ENCODE measurements at places on chromosomes 1 and 21. TPM values are rescaled to one million over a fixed set of nuclear protein-coding genes. Genes with fewer than 3 reads are reported as not detected.

Gene ANKRD35
- not detected for total RNA-seq

Gene FNDC5
- total RNA-seq, result 0.32 TPM

Gene MFAP2
- 0.49 TPM for total RNA-seq

Gene CD1B
- total RNA-seq, result not detected

All from A549 treated with GW870086 at 1 μM for 4 hours (cell line).